RWPE1 (cell line): ENCODE measurements at places on chromosomes 7 and 10.

DNA sequence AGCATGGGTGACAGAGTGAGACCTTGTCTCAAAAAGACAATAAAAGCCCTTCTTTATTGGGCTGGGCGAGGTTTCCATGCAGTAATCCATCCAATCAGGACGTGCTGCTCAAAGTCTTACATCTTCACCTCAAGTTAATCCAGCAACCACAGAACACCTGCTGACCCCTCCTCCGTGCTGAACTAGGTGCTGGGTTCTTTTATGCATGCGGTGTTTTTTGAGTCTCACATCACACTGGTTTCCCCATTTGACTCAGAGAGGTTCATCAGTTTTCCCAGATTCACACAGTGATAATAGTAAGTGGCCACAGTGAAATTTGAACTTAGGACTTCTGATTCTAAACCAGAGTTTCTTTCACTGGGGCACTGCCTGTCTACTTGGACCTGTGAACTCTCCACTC lies 58.3 kb upstream of the GTF2I start:
- no peak for DNase-seq

DNA sequence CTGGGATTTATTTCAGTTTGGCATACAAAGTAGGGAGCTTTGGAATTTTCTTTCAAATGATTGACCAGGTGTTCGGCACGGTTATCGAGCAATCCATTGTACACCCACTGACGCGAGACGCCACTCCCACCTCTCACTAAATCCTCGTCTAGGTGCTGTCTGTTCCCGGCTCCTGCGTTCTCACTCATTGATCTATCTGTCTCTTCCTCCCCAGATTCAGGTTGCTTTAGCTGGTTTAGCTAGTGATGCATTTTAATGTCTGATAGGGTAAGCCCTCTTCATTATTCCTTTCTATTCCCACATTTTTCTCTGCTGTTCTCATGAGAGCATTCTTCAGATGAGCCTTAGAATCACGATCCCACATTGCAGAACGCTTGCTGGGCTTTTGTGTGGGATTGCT lies 91.7 kb downstream of the ELFN1 start:
- DNase-seq, result no peak

DNA sequence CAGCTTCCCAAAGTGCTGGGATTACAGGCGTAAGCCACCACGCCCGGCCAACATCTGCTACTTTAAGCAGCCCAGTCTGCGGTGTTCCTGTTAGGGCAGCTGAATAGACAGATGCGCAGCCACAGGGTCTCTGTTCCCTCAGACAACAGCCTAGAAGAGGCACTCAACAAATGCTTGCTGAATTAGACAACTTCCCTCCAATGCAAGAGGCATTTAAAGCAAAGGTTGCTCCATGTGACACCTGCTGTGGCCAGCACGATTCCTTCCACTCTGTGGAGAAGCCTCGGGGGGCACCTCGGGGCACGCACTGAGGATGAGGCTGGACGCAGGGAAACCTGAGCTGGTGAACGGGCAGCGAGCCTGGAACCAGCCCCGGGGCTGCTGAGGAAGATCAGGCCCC lies 237.8 kb downstream of the MAD1L1 start:
- DNase-seq, result no peak

GRCh38 chr10:62196528-62196927 lies 72.1 kb downstream of the RTKN2 start:
- DNase-seq, result no peak

- peak; percentile 34 for DNase-seq
These were observed 516.9 kb upstream of the LRRN3 start for GRCh38 chr7:110573862-110574528.

DNA sequence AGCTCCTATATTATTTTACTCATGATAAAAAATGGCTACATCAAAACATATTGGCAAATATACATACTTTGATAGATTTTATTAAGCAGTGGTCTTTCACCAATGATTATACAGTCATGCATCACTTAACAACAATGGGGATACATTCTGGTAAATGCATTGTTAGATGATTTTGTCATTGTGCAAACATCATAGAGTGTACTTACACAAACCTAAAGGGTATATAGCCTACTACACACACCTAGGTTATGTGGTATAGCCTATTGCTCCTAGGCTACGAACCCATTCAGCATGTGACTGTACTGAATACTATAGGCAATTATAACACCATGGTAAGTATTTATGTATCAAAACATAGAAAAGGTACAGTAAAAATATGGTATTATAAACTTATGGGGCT lies 98.9 kb upstream of the IL6 start:
- DNase-seq, result no peak

GRCh38 chr10:35781643-35782035 lies 139.5 kb upstream of the FZD8 start:
- DNase-seq, result no peak

- no peak for DNase-seq
These were observed 92.4 kb upstream of the SGCE start for GRCh38 chr7:94748376-94748775.

DNA sequence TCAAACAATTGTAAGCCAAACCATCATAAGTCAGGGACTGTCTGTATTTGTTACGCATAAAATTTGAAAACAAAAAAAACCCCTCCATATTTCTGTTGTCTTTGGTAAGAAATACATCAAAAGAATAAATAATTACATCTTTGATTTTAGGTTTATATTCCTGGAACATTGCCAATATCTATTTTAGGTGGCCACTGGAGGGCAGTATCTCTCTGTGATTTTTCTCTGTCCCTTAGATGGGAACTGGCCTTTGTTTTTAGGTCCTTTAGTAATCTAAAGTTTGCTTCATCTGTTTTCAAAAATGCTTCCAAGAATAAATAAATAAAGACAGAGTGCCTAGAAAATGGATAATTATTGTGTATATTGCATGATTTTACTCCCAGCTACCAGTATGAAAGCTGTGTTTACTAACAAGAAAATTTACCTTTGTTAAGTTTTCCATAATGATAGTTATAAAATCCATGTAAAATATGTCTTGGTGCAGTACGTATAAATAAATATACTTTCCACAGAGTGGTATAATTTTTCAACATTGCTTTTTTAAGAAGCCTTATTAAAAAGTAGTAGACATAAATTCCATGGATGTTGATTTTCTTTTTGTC lies 64.2 kb downstream of the PHYHIPL start:
- peak; percentile 18 for DNase-seq

DNA sequence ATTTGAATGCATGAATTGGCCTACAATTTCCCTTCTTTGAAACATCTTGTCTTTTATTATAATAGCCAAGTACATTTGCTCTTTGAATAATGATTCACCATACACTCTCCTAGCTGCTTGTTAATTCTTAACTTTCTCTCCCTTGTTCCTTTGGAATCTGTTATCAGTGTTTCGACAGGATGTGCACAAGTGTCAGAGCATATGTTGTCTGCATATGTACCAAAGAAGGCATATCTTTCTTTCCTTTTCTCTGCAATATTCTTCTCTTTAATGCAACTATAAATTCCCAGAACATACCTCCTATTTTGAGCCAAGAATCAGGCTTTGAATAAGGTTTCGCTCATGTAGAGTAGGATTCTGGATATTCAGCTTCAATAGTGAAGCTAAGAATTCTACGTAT lies 848.3 kb upstream of the C7orf33 start:
- no peak for DNase-seq

GRCh38 chr7:8131694-8132605 lies 130.0 kb downstream of the ICA1 start:
- no peak for DNase-seq

GRCh38 chr7:75969704-75970498 lies 24.5 kb downstream of the TMEM120A start:
- no peak for DNase-seq

GRCh38 chr7:12174931-12175330 lies 36.2 kb upstream of the TMEM106B start:
- DNase-seq, result no peak

GRCh38 chr10:7538970-7539654 lies 127.7 kb downstream of the ITIH5 start:
- no peak for DNase-seq

DNA sequence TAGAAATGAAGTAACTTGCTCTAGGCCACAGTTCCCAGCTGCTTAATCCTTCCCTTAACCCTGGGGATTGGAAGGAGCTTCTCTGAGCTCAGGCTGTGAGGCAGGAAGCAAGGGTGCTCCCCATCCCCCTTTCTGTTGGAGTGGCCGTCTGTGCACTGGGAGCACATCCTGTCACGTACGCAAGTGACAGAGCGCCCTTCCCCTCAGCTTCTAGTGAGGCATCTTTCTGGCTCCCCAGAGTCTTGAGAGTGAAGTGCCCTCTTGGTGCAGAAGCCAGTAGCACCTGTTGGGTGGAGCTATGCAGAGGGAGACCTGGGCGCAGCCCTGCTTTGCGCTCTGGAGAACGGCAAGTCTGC lies 47.8 kb downstream of the SHH start:
- no peak for DNase-seq

DNA sequence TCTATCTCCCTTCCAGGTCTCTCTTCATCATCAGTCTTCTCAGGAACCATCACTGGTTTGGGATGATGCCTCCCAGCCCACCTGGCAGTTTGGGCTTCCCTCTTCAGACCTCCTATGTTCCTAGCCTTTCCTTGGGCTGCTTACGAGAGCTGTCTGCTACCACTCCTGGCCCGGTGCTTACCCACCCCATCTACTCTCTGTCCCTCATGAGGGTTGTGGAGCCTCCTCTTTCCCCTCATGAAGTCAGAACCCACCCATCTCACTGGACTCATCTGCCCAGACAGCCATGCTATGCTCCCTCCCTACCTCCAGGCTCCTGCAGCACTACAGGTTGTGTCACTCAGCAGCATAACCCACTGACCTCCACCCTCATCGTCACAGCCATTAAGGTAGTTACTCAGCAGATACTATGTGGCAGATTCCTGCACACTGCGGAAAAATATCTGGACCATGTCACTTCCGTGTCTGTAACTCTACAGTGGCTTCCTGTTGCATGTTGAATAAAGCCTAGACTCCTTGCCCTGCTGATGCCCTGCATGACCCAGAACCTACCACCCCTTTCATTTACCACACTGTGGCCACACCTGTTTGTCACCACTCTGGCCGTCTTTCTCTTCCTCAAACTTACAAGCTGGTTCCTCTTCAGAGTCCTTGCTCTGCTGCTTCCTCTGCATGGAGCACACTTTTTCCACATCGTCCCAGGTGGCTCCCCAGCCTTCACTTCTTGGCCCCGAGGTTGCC lies 2.0 kb downstream of the DBNL start:
- DNase-seq, result no peak

DNA sequence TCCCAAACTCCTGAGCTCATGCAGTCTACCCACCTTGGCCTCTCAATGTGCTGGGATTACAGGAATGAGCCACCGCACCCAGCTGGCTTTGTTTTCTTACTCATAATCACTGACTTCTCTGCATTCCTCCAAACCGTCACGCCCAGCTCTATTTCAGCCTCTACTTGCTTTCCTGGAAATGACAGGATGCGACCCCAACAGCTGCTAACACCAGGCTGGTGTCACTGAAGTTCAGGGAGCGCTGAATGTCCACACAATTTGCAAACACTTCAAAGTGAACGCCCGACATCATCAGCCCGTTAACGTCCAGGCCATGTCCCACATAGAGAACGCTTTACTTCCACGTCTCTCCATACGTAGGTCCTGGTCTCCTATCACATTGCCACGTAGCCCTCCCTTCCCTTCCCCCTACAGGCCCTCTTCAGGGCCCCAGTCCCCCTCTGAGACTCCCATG lies 12.8 kb upstream of the PROSER2 start:
- no peak for DNase-seq

GRCh38 chr10:103772096-103772845 lies 83.1 kb downstream of the SH3PXD2A start:
- peak; percentile 83 for DNase-seq

GRCh38 chr10:96672481-96673175 lies 47.7 kb downstream of the PIK3AP1 start:
- no peak for DNase-seq

GRCh38 chr10:23368816-23369640 lies 24.4 kb upstream of the C10orf67 start:
- DNase-seq, result no peak

DNA sequence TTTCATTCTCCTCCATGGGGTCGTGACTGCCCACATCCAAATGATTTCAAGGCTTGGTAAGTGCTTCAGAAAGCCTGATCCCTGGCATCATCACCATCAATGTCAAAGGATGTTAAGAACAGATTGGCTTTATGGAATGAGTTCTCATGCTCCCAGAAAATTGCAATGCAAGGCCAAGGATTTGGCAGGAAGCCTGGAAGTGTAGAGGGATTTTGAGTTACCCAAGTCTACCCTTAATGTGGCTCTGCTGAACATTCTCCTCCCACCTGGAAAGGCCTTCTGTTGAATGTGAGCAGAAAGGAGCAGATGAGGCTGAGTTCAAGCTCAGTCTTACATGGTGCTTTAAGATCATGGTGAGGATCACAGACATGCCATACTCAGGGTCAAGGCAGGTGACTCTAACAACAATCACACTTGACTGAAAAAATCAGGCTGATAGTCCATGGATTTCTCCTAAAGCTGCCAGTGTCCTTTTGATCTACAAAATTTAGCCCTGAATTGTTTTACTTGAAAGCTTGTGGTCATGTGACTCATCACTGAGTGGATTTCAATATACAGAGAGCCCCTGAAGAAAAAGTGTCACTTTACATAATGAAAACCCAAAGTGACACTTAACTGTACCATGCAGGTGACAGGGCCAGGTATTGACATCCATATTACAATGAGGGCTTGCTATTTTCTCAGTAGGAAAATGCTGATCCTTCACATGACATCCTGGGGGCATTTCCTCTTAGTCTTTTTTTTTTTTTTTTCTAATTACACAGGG lies 111.1 kb upstream of the PDLIM1 start:
- DNase-seq, result no peak

DNA sequence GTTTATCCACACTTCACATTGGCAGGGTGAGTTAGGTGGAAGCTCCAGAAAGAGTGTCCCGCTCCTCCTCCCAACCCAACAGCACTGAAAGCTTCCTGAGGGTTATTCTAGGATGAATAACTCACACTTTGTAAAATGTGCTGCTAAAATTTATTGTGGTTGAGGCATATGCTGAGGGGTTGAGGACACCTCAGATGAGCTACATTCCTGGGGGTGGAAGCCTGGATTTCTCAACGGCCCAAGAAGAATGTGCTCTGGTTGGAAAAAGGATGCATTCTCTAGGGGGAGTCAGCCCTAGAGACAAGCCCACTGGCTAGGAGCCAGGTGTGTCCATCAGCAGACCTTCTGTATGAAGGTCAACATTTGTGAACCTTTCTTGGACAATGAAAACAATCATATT lies 91.5 kb upstream of the PDE1C start:
- DNase-seq, result no peak
